Stimulated activated naive B cell treated with anti-CD40 and anti-IgM and Interleukin-4, amounts not matched to agents 10 μg/mL and 1 μg/mL and 100 μg/mL, for 72 hours (primary cell): ENCODE measurements at places on chromosomes 2 and 18.
A peak's percentile ranks its signal among the peaks of the same experiment; 100 is the strongest.

- H3K4me3 ChIP-seq = no peak overlapping the region
- peaks cover 20% of the 10 kb centered on the region for H3K27me3 ChIP-seq
- H3K36me3 ChIP-seq = no peaks in the 10 kb centered on the region
- H3K27ac ChIP-seq = no peak overlapping the region
- no peak for DNase-seq
Observed at GRCh38 chr18:8468921-8469335, 140.3 kb upstream of the RAB12 start.

DNA sequence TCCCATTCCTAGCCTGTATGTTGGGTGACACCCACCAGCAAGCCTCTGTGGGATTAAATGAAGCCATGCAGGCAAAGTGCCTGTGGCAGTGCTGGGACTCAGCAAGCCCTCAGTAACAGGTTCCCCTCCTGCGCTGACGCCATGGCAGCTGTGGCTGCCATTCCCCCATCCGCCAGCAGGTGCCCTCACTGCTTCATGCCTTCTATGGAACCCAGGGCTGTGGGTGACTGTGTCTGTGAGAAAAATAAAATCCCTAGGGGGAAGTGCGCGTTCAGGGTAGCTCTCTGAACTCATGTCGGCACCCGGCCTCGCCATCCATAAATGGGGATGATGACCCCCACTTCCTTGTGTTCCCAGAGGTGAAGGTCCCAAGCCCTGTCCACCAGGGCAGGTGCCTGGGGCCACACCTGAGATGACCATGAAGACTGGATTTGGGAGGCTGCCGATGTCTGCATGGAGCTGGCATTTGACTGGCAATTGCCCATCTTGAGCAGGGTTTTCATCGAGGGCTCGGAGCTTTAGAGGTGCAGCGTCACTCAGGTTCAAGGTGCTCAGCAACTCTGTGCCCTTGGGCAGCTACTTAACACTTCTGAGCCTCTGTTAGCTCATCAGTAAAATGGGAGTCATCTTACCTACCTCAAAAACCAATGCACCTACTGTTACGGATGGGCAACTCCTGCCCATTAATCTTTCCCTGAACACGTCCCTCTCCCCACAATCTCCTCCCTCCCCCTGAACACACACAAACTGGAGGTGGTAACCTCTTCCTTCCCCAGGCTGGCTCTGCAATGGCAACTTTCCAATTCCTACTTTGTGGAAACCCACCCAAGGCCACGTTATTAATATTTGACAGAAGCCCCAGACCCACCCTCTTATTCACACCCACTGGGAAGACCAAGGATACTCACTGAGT lies 2.9 kb upstream of the MAL start:
- no peak overlapping the region for H3K27ac ChIP-seq
- H3K4me3 ChIP-seq = no peak overlapping the region

DNA sequence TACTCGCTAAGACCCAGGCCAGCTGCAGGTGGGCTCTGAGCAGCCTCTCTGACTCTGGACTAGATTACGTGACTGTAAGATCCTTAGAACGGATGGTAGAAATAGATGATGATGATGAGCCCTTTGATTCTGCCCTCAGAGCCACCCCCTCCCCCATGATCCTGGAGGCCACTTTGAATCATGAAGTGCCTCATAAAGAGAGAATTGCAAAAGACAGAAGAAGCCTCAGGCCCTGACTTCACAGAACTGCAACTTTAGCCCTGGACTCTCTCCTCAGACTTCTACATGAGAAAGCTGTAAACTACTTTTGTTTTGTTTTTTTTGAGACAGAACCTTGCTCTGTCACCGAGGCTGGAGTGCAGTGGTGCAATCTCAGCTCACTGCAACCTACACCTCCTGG lies 15.4 kb upstream of the TET3 start:
- H3K4me1 ChIP-seq = peaks cover 37% of the 10 kb centered on the region
- no peak overlapping the region for H3K4me3 ChIP-seq
- H3K36me3 ChIP-seq = no peaks in the 10 kb centered on the region

DNA sequence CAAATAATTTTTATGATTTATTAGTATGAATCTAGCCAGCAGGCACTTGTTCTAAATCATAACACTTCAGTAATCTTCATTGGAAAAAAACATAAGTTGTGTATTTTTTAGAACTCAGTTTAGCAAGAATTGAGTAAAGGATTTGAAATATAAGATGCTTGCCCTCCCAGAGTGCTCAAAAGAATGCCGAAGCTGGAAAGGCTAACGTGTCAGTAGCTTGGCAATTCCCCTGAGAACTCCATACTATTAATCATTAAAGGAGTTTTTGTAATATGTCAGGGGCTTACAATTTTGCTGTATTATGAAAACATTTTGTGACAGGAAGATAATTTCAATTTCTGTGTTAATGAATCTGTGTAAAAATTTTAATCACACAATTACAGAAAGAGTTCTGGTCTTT lies 122.7 kb downstream of the GULP1 start:
- DNase-seq = no peak
- no peaks in the 10 kb centered on the region for H3K27me3 ChIP-seq
- no peaks in the 10 kb centered on the region for H3K4me1 ChIP-seq
- H3K36me3 ChIP-seq = no peaks in the 10 kb centered on the region
- no peak overlapping the region for H3K4me3 ChIP-seq
- H3K27ac ChIP-seq = no peak overlapping the region

GRCh38 chr2:73995810-73996209 lies 11.1 kb downstream of the TET3 start:
- H3K4me3 ChIP-seq = no peak overlapping the region
- H3K27me3 ChIP-seq = no peaks in the 10 kb centered on the region
- DNase-seq = no peak
- peaks cover 60% of the 10 kb centered on the region for H3K36me3 ChIP-seq
- H3K27ac ChIP-seq = no peak overlapping the region

GRCh38 chr2:151032741-151033191 lies 228.9 kb downstream of the RBM43 start:
- DNase-seq = no peak
- no peaks in the 10 kb centered on the region for H3K4me1 ChIP-seq
- no peaks in the 10 kb centered on the region for H3K27me3 ChIP-seq
- no peak overlapping the region for H3K4me3 ChIP-seq

GRCh38 chr2:85164145-85164569 lies 31.0 kb downstream of the TCF7L1 start:
- no peaks in the 10 kb centered on the region for H3K4me1 ChIP-seq
- peaks cover 18% of the 10 kb centered on the region for H3K27me3 ChIP-seq
- H3K27ac ChIP-seq = no peak overlapping the region
- no peaks in the 10 kb centered on the region for H3K36me3 ChIP-seq
- no peak for DNase-seq

GRCh38 chr2:74554820-74555531 lies 456 bp downstream of the DOK1 start:
- peak overlapping the region; percentile 94 for H3K4me3 ChIP-seq
- DNase-seq = peak; percentile 34
- peaks cover 4% of the 10 kb centered on the region for H3K27me3 ChIP-seq
- H3K27ac ChIP-seq = peak overlapping the region; percentile 92

DNA sequence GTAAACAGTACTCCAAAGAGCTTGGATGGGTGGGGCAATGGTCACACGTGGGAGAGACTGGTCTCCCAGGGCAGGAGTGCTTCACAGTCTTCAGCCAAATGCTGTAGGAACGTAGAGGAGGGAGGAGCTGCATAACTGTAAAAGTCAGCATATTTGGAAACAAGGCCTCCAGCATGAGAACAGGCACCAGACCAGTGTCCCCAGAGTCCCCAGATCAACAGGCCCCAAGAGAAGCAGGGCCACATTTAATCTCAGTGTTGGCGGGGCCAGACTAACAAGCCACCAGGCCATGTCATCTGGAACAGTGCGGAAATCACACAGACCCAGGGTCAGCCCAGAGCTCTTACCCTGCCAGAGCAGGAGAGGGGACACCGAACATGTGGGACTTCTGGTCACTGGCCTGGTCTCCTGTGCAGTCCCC lies 63.2 kb downstream of the ADCY3 start:
- no peaks in the 10 kb centered on the region for H3K27me3 ChIP-seq
- H3K36me3 ChIP-seq = peaks cover 59% of the 10 kb centered on the region
- no peak for DNase-seq
- H3K4me3 ChIP-seq = no peak overlapping the region
- H3K4me1 ChIP-seq = peaks cover 4% of the 10 kb centered on the region

GRCh38 chr18:12366379-12366778 lies 10.6 kb downstream of the AFG3L2 start:
- no peak overlapping the region for H3K27ac ChIP-seq
- DNase-seq = no peak
- no peak overlapping the region for H3K4me3 ChIP-seq
- no peaks in the 10 kb centered on the region for H3K27me3 ChIP-seq
- H3K36me3 ChIP-seq = peaks cover 30% of the 10 kb centered on the region

GRCh38 chr18:33557706-33558105 lies 20.3 kb upstream of the ASXL3 start:
- H3K27me3 ChIP-seq = no peaks in the 10 kb centered on the region
- no peak for DNase-seq
- H3K4me1 ChIP-seq = no peaks in the 10 kb centered on the region
- no peak overlapping the region for H3K4me3 ChIP-seq

- DNase-seq = no peak
- peaks cover 61% of the 10 kb centered on the region for H3K27me3 ChIP-seq
- H3K4me3 ChIP-seq = no peak overlapping the region
- H3K4me1 ChIP-seq = peaks cover 4% of the 10 kb centered on the region
- H3K27ac ChIP-seq = no peak overlapping the region
Observed at GRCh38 chr2:219576505-219577388, 4.6 kb downstream of the INHA start.

DNA sequence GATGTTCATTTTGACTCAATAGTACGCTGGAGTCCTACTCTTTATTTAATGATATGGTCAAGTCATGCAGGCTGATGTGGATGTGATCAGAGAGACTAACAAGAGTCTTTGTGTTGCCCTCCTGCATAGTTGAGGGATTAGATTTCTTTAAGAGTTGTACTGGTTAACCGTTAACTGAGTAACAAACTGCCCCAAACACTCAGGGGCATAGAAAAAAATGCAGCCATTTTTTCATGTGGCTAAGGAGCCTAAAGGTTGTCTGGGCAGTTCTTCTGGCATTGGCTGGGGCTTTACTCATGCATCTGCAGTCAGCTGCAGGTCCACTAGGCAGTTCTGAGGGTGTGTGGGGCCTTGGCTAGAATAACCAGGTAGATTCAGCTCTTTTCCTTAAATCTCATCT lies 32.5 kb downstream of the DOCK10 start:
- H3K27me3 ChIP-seq = no peaks in the 10 kb centered on the region
- H3K27ac ChIP-seq = peak overlapping the region; percentile 90
- peaks cover 53% of the 10 kb centered on the region for H3K4me1 ChIP-seq

GRCh38 chr18:37669991-37670534 lies 104.5 kb upstream of the CELF4 start:
- no peaks in the 10 kb centered on the region for H3K27me3 ChIP-seq
- H3K4me1 ChIP-seq = no peaks in the 10 kb centered on the region
- no peak overlapping the region for H3K4me3 ChIP-seq
- no peaks in the 10 kb centered on the region for H3K36me3 ChIP-seq
- H3K27ac ChIP-seq = no peak overlapping the region

- peaks cover 4% of the 10 kb centered on the region for H3K27me3 ChIP-seq
- no peak overlapping the region for H3K27ac ChIP-seq
- no peak for DNase-seq
- H3K4me3 ChIP-seq = no peak overlapping the region
Observed at GRCh38 chr2:218431878-218432277, 13.0 kb downstream of the VIL1 start.

DNA sequence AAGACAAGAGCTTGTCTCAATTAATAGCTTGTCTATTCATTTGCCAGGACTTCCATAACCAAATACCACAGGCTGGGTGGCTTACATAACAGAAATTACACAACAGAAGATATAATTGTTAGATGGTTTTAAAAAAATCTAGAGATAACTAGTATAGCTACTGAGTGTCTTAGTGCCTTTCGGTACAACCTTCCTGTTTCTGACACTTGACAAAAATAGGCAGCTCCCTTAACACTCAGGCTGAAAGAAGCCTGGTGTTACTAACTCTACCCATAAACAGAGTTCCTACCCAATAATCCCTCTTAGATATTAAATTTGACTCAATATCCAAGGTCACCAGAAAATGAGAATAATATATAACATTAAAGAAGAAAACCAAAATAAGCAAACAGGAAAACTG lies 129.7 kb downstream of the BARD1 start:
- H3K27me3 ChIP-seq = no peaks in the 10 kb centered on the region
- no peak for DNase-seq
- no peak overlapping the region for H3K27ac ChIP-seq
- no peaks in the 10 kb centered on the region for H3K36me3 ChIP-seq

DNA sequence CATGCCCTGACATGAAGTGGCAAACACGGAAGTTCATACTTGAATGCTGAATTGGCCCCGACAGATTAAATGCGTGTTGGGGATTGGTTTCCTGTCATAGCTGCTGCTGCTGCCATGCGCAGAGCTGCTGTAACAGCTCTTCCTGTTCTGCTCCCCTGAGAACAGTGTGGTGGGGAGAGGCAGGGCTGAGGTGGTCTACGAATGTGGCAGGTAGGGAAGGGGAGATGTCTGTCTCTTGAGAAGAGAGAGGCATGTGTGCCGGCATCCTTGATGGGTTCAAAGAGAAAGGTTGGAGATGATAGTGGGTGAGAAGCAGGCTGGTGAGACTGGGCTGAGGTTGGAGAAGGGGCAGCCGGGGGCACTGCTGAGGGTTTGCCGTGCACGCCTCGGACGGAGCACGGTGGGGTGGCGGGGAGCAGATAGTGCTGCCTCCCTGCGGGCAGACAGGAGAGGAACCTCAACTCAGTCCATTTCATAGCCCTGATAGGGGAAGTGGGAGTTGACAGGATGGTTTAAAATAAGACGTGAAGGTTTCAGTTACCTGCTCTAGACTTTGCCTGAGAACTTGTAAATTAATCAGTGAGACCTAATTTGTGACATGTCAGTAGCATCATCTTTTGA lies 46.1 kb downstream of the TMEM185B start:
- H3K36me3 ChIP-seq = peaks cover 10% of the 10 kb centered on the region
- H3K4me1 ChIP-seq = peaks cover 39% of the 10 kb centered on the region
- peak overlapping the region; percentile 95 for H3K4me3 ChIP-seq

- no peaks in the 10 kb centered on the region for H3K4me1 ChIP-seq
- H3K4me3 ChIP-seq = no peak overlapping the region
- peaks cover 22% of the 10 kb centered on the region for H3K27me3 ChIP-seq
- no peak for DNase-seq
- no peak overlapping the region for H3K27ac ChIP-seq
Observed at GRCh38 chr2:45307147-45307546, 297.9 kb upstream of the SIX2 start.

GRCh38 chr2:72992734-72993102 lies 75.4 kb downstream of the EMX1 start:
- no peak overlapping the region for H3K27ac ChIP-seq
- no peaks in the 10 kb centered on the region for H3K4me1 ChIP-seq
- H3K36me3 ChIP-seq = no peaks in the 10 kb centered on the region
- no peaks in the 10 kb centered on the region for H3K27me3 ChIP-seq
- no peak for DNase-seq
- H3K4me3 ChIP-seq = no peak overlapping the region

DNA sequence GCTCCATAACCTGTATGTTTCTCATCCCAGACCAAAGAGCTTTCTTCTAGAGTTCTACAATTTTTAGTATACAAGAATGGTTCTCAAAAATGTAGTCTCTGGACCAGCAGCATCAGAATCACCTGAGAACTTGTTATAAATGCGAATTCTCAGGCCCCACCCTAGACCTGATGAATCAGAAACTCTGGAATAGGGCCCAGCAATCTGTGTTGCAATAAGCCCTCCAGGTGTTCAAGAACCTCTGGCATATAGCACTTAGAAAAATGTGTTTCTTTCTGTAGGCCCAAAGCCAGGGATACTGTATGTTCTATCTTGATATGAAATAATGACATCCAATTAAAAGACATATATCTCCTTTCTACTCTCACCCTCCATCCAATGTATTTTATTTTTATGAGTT lies 10.4 kb downstream of the PAIP2B start:
- peaks cover 7% of the 10 kb centered on the region for H3K4me1 ChIP-seq
- DNase-seq = no peak
- no peaks in the 10 kb centered on the region for H3K36me3 ChIP-seq
- H3K27ac ChIP-seq = no peak overlapping the region
- H3K4me3 ChIP-seq = no peak overlapping the region

- H3K4me1 ChIP-seq = peaks cover 42% of the 10 kb centered on the region
- no peaks in the 10 kb centered on the region for H3K36me3 ChIP-seq
- H3K27me3 ChIP-seq = no peaks in the 10 kb centered on the region
- DNase-seq = peak; percentile 44
Observed at GRCh38 chr18:12049978-12050811, 43.4 kb upstream of the ANKRD62 start.
